Vagina (tissue), 2 donors: ENCODE measurements at places on chromosomes 5 and 9.

DNA sequence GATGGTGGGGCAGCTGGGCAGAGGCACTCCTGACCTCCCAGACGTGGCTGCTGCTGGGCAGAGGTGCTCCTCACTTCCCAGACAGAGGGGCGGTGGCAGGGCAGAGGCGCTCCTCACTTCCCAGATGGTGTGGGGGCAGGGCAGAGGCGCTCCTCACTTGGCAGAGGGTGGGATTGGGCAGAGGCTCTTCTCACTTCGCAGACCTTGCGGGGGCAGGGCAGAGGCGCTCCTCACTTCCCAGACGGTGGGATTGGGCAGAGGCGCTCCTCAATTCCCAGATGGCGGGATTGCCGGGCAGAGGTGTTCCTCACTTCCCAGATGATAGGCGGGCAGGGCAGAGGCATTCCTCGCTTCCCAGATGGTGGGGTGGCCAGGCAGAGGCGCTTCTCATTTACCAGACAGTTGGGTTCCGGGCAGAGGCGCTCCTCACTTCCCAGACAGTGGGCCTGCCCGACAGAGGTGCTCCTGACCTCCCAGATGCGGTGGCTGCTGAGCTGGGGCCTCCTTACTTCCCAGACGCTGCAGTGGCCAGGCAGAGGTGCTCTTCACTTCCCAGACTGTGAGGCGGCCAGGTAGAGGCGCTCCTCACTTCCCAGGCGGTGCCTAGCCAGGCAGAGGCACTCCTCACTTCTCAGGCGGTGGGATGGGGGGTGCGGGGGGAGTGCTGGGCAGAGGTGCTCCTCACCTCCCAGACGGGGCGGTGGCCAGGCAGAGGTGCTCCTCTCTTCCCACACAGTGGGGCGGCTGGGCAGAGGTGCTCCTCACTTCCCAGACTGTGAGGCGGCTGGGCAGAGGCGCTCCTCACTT is 25.3 kb upstream of the SPATA31E1 start:
- peak; percentile 90 for DNase-seq

DNA sequence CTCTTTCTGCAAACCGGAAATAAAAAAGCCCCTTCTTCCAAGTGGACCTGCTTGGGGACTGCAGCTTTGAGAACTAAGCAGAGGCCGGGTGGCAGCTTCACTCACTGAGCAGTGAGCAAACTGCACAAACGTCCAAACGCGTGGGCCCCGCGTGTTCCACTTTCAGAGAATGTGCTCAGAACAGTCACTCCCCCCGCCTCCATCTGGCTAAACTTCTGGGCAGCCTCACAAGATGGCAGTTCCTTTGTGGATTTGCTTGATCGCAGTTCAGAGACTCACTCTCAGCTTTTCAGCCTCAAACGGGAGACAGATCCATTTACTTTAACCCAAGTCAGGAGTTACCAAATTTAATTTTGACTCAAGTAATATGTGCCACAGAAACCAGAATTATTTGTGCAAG is 216.6 kb downstream of the TLE1 start:
- no peak for DNase-seq

- no peak for DNase-seq
These were observed 258.9 kb downstream of the FAM114A2 start for GRCh38 chr5:153779836-153780235.

- DNase-seq = no peak
These were observed 239.5 kb upstream of the MAP3K1 start for GRCh38 chr5:56575821-56576220.

GRCh38 chr5:135462304-135462703 is 10.2 kb upstream of the TIFAB start:
- DNase-seq = no peak

DNA sequence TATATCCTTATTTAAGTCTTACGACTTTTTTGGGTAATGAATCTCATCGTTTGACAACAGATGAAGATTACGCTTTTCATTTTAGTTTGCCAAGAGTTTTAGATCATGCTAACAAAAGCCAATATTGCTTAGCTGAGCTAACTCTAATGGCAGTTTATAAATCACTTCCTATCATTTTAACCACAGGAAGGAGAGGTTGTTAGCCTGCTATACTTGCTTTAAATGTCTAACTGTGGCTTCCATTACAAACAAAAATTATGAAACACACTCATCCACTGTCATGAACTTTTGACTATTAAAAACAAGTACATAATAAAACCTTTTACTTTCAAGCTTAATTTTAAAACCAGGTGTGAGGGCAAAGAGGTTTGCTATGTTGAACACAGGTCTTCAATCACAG is 53.7 kb upstream of the ANKH start:
- no peak for DNase-seq

DNA sequence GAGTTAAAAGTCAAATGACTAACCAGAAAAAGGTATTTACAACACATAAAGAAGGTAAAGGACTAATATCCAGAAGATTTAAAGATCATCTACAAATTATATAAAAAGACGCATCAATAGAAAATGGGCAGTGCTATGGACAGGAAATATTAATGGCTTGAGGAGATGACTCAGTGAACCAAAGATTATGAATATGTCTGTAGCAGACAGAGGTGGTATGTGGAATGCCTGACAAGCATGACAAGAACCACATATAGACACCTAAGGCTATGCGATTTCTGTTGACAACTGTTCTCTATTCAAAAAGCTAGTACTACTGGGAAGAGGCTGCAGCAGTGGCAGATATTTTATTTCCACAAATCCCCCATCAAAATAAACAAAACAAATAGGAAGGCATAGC is 177.0 kb upstream of the SH3GL2 start:
- DNase-seq = no peak

GRCh38 chr5:139301808-139302499 is 8.4 kb downstream of the MATR3 start:
- DNase-seq = no peak

GRCh38 chr9:114180696-114181606 is 25.6 kb downstream of the COL27A1 start:
- DNase-seq = no peak

DNA sequence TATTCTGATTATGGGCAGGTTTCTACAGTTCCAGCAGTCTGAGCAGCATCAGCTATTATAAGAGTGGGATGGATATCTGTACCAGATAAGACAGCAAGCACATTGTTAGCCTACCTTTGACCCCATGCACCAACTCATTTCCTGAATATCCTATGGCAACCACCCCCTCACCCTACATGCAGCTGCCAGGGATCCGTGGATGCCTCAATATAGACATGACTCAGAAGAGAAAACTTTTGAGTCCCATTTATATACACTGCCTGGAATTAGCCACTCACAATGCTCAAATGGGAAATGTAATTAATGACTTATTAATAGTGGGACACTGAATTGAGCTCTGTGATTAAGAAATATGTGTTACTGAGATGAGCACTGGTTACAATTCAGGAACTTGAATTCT is 124.4 kb downstream of the SSBP2 start:
- DNase-seq = no peak

DNA sequence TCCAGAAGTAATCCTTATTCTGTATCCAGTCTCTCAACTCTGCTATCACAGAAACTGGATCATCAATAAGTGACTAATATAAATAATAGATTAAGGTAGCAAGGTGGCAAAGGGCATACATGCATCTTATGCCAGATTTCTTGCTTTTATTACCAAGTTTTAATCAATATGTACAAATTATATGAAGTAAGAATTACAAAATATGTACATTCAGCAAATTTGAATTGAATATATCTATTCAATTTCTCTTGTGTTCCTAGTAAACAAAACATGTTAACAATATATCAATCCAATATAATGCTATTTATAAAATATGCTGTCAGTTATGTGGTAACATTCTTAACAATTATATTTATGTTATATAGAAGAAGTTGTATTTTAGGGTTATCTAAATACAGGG is 488.7 kb upstream of the COX7C start:
- DNase-seq = no peak

- DNase-seq = no peak
These were observed 47.4 kb downstream of the P4HA2 start for GRCh38 chr5:132180134-132180745.

DNA sequence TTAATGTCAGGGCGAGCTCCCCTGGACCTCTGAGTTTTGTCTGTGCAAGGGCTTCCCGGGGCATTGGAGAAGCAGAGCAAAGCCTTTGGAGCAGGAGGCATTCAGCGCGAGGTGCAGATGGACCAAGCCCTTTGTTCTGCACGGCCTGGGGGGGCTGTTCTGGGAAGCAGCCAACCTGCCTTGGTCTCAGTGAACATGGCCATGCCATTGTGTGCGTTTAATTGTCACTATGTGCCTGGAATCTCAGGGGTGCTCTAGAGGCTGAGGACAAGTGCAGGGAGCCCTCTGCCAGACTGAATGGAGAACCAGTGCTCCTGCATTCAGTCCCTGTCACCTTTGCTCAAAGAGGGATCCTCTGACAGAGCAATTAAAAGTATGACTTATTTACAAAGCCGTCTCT is 329.4 kb downstream of the IRX1 start:
- DNase-seq = no peak

GRCh38 chr9:105355781-105356180 is 92.1 kb upstream of the FSD1L start:
- DNase-seq = no peak

DNA sequence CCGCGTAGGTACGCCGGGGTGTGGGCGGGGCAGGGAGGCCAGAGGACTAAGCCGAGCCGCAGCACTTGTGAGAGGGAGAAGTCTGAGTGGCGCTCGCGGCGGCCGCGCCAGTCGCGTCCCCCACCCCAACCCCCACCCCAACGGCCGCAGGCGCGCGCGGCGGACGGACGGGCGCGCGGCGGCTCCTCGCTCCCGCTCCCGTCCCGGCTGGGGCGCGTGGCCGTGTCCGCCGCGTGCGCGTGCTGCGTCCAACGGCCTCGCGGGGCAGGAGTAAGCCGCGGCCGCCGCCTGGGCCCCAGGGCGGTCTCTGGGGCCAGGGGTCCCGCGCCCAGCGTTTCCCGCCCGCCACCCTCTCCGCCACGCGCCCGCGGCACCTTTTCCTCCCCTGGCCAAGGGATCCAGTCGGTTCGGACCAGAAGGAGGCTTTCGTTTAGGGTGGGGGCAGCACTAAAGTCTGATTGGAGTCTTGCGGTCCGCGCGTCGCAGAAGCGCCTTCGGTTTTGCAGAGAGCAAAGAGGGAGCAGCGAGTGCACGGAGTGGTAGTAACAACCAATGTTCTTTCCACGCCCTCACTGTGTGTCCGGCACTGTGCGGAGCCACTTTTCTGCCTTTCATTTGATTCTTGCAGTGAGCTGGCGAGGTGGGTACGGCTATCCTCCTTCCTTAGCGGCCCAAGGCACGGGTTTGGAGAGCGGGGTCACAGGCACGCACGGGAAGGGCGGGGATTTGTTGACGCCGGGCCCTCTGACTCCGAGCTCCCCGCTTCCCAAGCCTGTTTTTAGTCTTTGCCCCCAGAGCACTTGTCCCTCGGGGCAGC is 483 bp downstream of the G3BP1 start:
- DNase-seq = no peak

DNA sequence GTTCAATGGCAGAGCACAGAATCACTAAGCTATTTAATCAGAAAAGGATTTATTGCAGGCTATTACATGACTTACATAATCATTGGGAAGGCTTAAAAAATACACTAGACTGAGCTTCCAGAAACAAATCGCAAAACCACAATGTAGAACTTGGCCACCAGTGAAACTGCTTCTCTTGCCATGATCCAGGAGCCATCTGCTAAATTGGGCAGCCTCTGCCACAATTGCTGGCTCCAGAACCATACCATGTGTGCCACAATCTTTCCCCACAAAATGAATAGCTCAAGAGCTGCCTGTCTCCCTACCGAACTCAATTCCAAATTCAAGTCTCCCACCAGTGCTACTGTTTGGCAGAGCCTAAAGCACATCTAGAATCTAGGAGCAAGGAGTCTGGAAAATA is 9.8 kb upstream of the ERAP1 start:
- no peak for DNase-seq

GRCh38 chr5:173234129-173234790 is 746 bp downstream of the NKX2-5 start:
- DNase-seq = no peak

DNA sequence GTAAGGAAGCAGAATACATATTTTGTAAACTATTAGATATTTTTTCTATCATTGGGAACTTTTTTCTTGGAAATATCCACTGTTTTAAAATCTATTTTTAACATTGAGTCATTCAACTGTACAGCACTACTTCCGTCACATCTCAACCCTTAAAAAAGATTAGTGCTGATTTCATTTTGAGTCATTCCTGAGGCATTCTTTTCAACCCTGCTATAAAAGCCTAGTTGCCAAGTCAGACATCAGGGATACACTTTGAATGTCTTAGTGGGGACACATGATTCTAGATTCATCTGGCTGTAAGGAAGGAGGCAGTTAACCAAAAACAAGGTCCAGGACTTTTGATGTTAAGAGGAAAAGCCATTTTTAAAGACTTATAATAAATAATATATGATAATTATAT is 160.9 kb downstream of the GIN1 start:
- no peak for DNase-seq

DNA sequence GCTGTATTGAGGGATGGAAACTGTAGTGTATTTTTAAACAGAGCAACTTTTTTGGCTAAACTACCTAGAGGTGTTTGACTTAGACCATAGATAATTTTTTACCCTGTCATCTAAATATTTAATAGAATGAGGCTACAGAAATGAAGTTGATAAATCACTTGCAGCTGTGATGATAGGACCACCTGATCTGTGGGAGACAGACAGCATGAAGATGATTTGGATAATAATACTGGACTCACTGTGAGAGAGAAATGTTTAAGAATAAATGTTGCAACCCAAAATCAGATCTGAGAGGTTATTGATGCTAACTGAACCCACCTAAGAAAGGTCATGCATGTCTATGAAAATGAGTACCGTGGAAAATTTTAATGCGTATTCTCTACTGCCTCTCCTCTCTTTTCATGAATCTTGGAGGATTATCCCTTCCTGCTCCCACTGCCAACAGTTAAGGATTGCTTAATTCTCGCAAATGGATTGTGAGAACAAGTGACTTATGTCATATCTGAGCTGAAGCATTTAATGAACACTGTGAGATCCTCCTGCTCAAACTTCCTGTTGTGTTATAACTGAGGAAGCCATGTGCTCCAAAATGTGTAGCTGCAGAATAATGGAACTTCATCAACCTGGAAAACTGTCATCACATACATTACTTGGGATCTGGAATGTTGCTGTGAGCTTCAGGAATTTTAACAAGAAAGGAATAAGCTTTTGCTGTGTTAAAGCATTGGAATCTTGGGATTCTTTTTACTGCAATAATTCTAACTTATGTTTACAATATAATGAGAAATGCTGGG is 617.9 kb upstream of the CDH18 start:
- no peak for DNase-seq

DNA sequence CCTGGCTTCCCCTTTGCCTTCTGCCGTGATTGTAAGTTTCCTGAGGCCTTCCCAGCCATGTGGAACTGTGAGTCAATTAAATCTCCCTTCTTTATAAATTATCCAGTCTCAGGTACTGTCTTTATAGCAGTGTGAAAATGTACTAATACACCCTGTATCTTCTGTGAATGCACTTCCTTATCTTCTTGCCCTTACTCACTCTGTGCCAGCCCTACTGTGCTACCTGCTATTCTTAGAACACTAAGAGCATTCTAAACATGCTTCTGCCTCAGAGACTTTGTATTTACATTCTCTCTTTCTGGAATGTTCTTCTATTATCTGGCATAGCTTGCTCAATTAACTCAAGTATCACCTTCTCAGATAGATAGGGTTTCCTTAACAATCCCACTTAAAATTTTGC is 164.4 kb upstream of the EDIL3 start:
- DNase-seq = no peak
